Brain (organoid and tissue), 16 donors: ENCODE measurements at places on chromosomes 2 and 18. TPM values are rescaled to one million over a fixed set of nuclear protein-coding genes. Genes with fewer than 3 reads are reported as not detected.

Gene SPP2
- polyA plus RNA-seq, result not detected

Gene LIMS4
- not detected for polyA plus RNA-seq

Gene RAPH1
- polyA plus RNA-seq, result 7.3 TPM

Gene COL3A1
- 13.5 TPM for polyA plus RNA-seq

Gene ELMOD3
- 14.6 TPM for polyA plus RNA-seq

Gene POTEJ
- not detected for polyA plus RNA-seq

Gene LYPD6
- 2.7 TPM for polyA plus RNA-seq

Gene MBD2
- polyA plus RNA-seq, result 44.5 TPM

Gene LYPD1
- 8.0 TPM for polyA plus RNA-seq

Gene RGPD4
- not detected for polyA plus RNA-seq

Gene PTCD3
- polyA plus RNA-seq, result 33.8 TPM

Gene DNAJC5G
- polyA plus RNA-seq, result not detected

Gene LYG2
- polyA plus RNA-seq, result not detected

Gene CNTNAP5
- 0.90 TPM for polyA plus RNA-seq

Gene CFC1
- polyA plus RNA-seq, result 3.1 TPM

Gene ILKAP
- 41.2 TPM for polyA plus RNA-seq

Gene VIT
- 0.20 TPM for polyA plus RNA-seq

Gene SPATA3
- not detected for polyA plus RNA-seq

Gene MBD5
- 8.3 TPM for polyA plus RNA-seq

Gene DSG4
- not detected for polyA plus RNA-seq

Gene CDK5R2
- 44.3 TPM for polyA plus RNA-seq

Gene FBXO11
- 30.1 TPM for polyA plus RNA-seq

Gene LTBP1
- 9.8 TPM for polyA plus RNA-seq

Gene ANKRD29
- polyA plus RNA-seq, result 1.2 TPM

Gene RMND5A
- 22.5 TPM for polyA plus RNA-seq

Gene VSNL1
- 124 TPM for polyA plus RNA-seq

Gene MROH2A
- not detected for polyA plus RNA-seq

Gene CROCC2
- not detected for polyA plus RNA-seq

Gene ZAP70
- not detected for polyA plus RNA-seq

Gene HOXD8
- 10.0 TPM for polyA plus RNA-seq

Gene CXCR1
- 0.49 TPM for polyA plus RNA-seq

Gene PLB1
- 0.64 TPM for polyA plus RNA-seq

Gene STAM2
- 7.3 TPM for polyA plus RNA-seq

Gene MAPRE3
- 130 TPM for polyA plus RNA-seq

Gene SRD5A2
- not detected for polyA plus RNA-seq

Gene FOXD4L1
- polyA plus RNA-seq, result not detected

Gene TSPYL6
- not detected for polyA plus RNA-seq

Gene UBXN2A
- 12.1 TPM for polyA plus RNA-seq
